ENCODE measurements at places on chromosomes 3 and 15.

GRCh38 chr15:68644083-68644904 lies 65.5 kb downstream of the CORO2B start:
- DNase-seq, result no peak

- DNase-seq, result peak; percentile 4
Observed at GRCh38 chr3:115784739-115785536, 161.6 kb downstream of the GAP43 start.

- DNase-seq, result no peak
Observed at GRCh38 chr15:51281368-51281967, 56.9 kb downstream of the CYP19A1 start.

GRCh38 chr3:2853651-2854050 lies 256.5 kb downstream of the IL5RA start:
- no peak for DNase-seq

DNA sequence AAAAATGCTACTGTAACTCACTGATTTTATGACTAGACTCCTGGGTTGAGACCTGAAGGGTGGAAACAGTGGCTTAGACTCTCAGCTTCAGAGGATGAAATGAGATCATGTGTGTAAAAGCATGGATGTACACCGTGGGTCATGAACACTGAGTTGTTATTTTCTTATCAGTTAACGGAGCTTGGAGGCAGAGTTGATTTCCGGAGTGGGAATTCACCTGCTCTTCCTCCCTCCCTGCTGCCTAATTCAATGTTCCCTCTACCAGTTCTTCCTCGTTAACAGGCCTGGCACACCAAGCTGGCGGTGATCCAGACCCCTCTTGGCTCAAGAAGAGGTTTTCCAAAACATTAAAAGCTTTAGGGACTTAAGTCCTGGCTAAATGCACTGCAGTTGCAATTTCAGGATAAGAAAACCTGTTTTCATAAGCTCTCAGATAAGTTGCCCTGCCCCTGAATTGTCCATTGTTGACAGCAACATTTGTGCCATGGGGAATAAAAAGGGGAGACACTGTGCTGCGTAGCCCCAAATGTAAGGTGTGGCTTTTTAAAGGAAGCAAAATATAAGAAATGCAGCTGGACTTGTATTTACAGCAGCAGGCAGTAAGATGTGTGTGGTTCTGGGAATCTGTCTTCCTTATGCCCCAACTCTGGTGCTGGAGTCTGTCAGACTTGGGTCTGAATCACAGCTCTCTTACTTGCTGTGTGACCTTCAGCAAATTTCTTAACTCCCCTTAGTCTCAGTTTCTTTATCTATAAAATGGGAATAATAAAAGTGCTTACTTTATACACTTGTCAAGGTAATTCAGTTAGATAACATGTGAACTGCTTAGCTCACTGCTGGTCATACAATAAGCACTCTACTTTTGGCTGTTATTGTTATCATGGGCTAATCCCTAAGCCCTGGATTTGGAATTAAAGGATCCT lies 9.9 kb downstream of the PDIA5 start:
- no peak for DNase-seq

DNA sequence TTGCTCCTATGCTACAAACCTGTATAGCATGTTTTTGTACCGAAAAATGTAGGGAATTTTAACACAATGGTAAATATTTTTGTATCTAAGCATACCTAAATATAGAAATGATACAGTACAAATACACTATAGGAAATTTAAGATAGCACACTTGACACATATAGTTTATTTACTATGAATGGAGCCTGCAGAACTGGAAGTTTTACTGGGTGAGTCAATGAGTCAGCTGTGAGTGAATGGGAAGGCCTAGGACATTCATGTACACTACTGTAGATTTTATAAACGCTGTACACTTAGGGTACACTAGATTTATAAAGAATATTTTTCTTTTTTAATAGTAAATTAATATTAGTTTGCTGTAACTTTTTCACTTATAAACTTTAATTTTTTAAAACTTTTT lies 707.7 kb upstream of the EPHA6 start:
- DNase-seq, result no peak

DNA sequence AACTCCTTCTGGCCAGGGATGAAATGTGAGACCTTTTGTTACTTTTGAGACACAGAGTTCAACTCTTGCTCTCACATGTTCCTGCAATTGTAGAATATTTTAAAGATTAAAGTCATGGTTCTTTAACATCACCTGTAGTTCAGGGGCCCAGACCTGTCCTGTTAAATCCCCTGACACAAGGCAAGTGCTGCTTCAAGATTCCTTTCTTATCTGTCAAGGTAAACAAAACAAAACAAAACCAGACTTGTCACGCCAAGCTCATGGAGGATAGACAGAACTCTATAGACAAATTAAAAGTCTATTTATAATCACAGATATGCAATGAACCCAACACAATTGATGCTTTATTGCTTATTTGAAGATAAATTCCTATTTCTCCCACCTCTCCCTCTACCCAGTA lies 48.6 kb upstream of the NEDD4 start:
- no peak for DNase-seq

GRCh38 chr3:17515445-17516234 lies 226.8 kb downstream of the TBC1D5 start:
- no peak for DNase-seq

GRCh38 chr15:99123713-99124451 lies 19.0 kb downstream of the SYNM start:
- DNase-seq, result no peak

GRCh38 chr3:177411201-177411600 lies 213.9 kb upstream of the TBL1XR1 start:
- DNase-seq, result no peak

DNA sequence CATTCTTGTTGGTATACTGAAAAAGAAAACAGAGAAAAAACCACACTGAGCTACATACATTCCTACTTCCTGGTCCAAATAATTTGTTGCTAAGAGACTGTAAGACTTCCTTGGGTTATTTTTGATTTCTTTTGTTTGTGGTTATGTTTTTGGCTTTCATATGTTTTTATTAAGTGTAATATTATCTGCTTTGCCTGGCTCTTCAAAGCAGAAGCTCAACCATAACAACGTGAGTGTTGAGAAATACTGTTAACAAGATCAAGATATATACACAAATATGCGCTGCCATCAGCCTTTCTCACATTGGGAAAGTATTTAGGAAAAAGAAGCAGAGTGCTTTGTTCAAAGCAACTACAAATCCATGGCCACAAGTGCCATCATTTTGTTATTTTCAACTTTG lies 556.2 kb upstream of the CBLB start:
- DNase-seq, result no peak

DNA sequence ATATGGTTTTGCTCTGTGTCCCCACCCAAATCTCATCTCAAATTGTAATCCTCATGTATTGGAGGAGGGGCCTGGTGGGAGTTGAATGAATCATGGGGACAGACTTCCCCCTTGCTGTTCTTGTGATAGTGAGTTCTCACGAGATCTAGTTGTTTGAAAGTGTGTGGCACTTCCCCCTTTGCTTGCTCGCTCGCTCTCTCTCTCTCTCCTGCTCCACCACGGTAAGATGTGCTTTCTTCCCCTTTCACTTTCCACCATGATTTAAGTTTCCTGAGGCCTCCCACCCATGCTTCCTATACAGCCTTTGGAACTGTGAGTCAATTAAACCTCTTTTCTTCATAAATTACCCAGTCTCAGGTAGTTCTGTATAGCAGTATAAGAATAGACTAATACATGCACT lies 60.7 kb downstream of the GSK3B start:
- no peak for DNase-seq

GRCh38 chr3:31709005-31709404 lies 176.3 kb downstream of the STT3B start:
- DNase-seq, result no peak

Data from hematopoietic multipotent progenitor cell (in vitro differentiated cells).